Tongue (tissue), 3 donors: ENCODE measurements at places on chromosomes 12 and 14.

DNA sequence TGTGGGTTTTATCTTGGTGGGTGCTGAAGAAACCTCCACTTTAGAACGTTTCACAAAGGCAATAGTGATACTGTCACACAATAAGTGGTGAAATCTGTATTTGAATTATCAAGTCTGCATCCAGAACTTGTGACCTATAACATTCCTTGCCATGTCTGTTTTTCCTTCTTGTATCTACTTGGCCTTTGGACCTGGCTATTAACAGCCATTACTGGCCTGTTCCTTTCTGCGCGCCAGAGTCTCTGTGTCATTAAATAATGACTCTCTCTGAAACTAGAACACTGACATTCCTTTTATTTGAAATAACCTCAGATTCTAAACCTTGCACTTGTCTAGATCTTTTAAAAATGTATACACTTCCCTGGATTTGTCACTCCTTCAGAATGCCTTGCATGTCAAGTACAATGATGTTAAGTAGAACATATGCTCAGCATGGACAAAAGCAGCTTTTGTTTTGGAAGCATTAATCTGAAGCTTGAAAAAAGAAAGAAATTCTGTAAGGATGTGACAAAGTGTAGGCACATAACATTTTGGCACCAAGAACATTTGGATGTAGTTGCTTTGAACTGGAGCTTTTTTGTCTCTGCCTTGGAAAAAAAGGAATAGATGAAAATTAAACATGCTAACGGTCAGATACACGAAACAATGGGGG lies 95.5 kb upstream of the RPL10L start:
- DNase-seq: no peak

DNA sequence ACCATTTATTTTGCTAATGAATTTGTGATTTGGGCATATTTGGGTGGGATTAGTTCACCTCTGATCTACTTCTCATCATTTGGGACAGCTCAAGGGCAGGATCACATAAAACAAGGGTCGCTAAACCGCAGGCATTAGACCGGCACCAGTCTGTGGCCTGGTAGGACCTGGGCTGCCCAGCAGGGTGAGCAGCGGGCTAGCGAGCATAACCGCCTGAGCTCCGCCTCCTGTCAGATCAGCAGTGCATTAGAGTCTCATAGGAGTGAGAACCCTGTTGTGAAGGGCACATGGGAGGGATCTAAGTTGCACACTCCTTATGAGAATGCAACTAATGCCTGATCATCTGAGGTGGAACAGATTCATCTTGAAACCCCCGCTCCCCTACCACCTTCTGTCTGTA lies 785.3 kb downstream of the TRHDE start:
- no peak for DNase-seq

GRCh38 chr12:67161322-67161918 lies 107.7 kb upstream of the CAND1 start:
- peak; percentile 18 for DNase-seq

GRCh38 chr14:104697317-104697703 lies 7.9 kb downstream of the INF2 start:
- DNase-seq: no peak

DNA sequence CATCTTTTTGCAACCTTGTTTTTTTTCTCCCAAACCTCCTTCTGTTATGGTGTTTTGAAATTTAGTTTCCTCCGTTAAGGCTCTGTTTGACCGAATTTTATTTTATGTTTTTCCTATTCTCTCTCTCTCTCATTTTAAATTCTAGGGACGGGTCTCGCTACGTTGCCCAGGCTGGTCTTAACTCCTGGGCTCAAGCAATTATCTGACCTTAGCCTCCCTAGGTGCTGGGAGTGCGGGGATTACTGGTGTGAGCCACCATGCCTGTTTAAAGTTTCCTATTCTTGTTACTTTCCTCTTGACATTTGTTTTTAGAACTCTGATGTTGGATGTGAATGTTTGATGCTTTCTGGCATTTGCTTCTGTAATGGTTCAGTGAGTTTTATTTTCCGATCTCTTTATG lies 1.0 kb downstream of the ZC3H14 start:
- DNase-seq: no peak

DNA sequence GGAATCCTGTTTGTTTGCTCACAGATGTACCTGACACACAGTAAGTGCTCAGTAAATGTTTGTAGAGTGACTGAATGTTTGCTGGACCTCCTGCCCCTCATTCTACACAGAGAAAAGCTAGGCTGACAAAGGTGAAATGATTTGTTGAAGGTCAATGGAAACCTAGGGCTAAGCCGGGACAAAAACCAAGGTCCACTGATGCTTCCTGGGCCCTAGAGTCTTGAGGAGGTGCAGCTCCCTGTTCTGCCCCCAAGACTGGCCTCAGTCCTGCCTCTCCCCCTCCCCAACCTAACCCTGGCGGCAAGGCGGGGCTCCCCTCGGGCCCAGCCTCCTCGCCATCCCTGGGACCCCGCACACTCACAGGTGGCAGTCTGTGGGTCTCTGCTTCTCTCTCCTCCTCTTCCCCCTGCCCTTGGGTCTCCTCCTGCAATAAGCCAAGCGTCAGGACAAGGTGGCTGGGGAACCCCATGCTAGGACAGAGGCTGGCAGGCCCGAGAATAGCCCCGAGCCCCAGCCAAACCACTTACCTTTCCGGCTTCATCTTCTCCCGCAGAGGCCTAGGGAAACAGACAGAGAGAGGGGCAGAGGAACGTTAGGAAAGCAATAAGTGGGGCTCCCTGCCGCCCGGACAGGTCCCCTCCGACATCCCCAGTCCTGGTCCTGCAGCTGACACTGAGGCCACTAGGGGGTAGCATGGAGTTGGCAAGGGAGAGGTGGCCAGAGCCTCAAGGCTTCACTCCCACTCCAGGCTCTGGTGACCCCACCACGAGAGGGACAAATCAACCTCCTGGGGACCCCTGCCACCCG lies 9.3 kb downstream of the PGF start:
- peak; percentile 92 for DNase-seq

DNA sequence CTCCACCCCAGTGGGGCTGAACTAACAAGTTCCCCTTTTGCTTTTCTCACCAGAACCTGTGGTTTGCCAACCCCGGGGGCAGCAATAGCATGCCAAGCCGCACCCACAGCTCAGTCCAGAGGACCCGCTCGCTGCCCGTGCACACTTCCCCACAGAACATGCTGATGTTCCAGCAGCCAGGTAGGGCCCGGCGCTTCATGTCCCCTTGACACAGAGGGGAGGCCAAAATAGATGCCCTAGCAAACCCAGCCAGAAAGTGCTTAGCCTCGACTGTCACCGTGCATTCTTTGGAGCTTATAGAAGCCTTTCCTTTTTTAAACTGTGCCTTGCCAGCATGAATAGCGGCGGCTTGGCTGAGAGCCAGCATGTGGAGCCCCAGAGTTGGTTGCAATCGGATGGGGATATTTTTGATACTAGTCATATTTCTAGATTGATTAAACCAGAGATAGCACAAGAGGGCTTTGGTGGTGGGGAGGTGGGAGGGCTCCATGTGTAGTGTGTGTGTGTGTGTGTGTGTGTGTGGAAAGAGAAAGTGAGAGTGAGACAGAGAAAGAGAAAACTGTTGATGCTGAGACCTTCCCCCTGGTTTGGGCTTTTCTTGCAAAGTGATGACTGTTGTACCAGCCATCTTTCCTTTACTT lies 126.1 kb downstream of the GCH1 start:
- DNase-seq: peak; percentile 69

DNA sequence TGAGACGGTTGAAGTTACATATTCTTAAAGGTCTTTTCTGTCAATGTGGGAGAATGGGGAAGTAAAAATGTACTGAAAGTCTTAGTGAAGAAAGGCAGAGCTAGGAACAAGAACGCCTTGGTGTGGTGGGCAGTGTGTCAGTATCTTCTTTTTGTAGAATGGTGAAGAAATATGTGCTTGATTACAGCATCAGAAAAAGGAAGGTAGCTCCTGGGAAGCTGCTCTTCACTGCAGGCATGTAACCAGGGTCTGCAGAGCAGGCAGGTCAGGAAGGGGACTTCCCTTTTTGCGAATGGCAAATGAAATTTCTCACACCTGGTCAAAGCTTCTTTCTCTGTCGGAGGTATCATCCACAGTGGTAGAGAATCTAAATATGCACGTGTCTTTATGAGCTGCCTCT lies 226.2 kb downstream of the ADAMTS20 start:
- DNase-seq: no peak

DNA sequence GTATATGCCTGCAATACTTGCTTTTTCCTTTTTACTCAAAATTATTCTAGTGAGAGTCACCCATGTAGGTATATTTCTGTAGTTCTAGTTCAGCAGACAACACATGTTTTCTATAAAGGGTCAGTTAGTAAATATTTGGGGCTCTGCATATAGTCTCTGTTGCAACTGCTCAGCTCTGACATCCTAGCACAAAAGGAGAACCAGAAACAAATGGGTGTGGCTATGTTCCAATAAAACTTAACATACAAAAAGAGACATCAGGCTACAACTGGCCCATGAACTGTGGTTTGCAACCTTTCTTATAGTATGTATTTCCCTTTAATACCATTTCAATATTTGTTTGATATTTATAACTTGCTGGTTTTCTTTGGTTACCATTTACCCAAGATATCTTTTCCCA lies 11.9 kb downstream of the NT5DC3 start:
- DNase-seq: no peak

DNA sequence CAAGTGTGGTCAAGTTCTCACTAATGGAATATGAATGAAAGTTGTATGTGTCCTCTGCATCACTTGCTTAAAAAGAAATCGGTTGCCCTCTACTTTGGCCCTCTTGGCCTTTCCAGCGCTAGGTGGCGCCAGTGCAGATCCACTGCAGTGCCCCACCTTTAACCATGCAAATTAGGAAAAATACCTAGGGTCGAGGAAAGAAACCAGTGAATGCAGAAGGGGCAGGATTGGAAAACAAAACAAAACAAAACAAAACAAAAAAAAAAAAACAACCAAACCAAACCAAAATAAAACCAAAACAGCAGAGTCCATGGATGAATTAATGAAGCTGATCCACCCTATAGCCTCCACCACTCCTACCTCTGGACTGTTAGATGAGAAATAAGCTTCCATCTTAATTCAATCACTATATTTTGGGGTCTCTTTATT lies 12.9 kb upstream of the NEMF start:
- peak; percentile 86 for DNase-seq

GRCh38 chr14:28756884-28757570 lies 9.6 kb upstream of the FOXG1 start:
- DNase-seq: peak; percentile 68

GRCh38 chr12:124445121-124445718 lies 122.2 kb downstream of the NCOR2 start:
- DNase-seq: no peak

GRCh38 chr14:92451245-92451644 lies 62.3 kb upstream of the RIN3 start:
- DNase-seq: no peak

DNA sequence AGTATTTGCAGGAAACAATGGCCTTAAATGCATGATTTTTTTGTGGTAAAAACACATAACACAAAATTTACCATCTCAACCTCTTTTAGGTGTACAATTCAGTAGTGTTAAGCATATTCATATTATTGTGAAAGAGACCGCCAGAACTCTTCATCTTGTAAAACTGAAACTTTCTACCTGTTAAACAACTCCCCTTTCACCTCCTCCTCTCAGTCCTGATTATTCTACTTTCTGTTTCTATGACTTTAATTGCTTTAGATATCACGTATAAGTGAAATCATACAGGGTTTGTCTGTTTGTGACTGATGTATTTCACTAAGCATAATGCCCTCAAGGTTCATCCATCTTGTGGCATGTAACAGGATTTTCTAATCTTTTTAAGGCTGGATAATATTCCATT lies 353.4 kb downstream of the ADAMTS20 start:
- no peak for DNase-seq

GRCh38 chr14:39428118-39428517 lies 4.1 kb downstream of the FBXO33 start:
- DNase-seq: no peak

GRCh38 chr12:53623548-53624385 lies 2.4 kb downstream of the ATF7 start:
- peak; percentile 83 for DNase-seq

GRCh38 chr12:129827102-129827865 lies 76.5 kb downstream of the TMEM132D start:
- DNase-seq: no peak

- DNase-seq: peak; percentile 23
These were observed 4.7 kb upstream of the IPO8 start for GRCh38 chr12:30700216-30700900.

DNA sequence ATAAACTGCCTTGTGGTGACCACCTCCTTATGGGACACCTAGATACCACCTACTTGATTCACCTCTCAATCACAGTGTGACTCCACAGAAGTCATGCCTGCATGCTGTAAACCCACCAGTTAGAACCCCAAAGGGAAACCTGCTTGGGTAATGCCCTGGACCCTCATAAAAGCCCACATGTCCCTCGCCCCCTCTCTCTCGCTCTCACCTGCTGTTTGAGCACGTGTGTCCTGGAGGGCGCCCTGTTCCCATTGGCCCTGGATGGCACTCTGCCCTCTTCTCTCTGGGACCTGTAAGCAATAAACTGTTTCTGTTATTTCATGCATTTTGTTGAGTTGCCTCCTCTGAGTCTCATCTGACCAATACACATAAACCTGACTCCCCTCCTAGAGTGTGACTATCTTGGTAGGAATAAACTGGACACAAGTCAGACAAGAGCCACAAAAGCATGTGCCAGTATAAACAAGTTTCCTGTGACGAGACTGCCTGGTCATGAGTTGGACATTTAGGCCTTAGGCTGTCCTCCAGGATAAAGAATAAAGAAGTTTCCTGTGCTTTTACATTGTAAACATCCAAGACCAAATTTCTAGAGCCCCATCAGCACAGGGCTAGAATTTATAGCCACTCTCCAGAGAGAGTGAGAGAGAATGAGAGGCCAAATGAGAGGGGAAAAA lies 8.6 kb downstream of the IFI27L2 start:
- no peak for DNase-seq

DNA sequence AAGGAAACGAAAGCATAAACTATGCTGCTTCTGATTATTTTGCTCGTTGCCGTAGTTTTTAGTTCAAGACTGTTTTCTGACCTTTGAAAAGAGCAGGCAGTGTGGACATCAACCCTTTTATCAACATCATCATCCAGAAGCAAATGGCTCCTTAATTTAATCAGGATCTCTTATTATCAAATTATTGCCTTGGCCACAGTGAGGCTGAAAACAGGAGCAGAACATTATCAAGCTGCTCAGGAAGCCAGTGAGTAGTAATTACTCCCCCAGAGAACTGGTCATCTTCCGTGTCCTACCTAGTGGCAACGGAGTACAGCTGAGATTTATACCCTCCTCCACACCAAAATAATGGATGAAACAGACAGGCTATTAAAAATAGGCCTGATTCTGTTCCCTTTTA lies 2.2 kb upstream of the DIABLO start:
- DNase-seq: no peak

- peak; percentile 61 for DNase-seq
These were observed 29.8 kb downstream of the PROX2 start for GRCh38 chr14:74846168-74846567.

DNA sequence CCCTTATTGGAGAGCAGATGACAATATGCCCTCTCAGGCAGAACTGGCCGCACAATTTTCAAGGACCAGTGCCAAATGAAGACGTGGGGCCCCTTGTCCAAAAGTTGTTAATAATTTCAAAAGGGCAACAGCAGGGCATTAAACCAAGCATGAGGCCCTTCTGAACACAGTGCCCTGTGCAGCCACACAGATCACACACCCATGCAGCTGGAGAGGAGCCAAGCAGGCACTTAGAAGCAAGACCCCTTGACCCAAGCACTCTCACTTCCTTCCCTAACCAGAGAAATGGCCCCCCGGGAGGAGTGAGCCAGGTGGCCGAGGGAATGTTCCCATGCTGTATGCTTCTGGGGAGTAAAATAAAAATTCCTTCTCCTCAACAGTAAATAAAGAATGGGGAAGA lies 114.0 kb upstream of the TMPO start:
- peak; percentile 44 for DNase-seq
